ENCODE measurements at places on chromosomes 3 and 15.
A peak's percentile ranks its signal among the peaks of the same experiment; 100 is the strongest.

DNA sequence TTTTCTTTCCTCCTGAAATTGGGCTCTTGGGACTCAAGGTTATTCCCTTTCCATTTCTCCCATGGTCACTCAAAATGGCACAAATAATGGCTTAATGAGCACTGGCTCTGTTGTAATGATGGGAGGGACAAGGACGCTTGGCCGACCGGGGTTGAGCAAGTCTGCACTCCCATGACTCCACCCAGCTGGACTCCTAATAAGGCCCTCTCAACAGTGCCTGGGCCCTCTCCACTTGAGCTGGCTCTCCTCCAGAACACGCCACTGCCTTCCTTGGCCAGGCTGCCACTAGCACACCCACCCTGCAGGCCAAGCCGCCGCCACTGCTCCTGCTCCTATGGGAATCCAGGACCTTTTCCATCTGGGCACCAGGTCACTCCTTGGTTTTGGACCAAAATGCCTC is 42.3 kb downstream of the ADCY5 start:
- DNase-seq = no peak

DNA sequence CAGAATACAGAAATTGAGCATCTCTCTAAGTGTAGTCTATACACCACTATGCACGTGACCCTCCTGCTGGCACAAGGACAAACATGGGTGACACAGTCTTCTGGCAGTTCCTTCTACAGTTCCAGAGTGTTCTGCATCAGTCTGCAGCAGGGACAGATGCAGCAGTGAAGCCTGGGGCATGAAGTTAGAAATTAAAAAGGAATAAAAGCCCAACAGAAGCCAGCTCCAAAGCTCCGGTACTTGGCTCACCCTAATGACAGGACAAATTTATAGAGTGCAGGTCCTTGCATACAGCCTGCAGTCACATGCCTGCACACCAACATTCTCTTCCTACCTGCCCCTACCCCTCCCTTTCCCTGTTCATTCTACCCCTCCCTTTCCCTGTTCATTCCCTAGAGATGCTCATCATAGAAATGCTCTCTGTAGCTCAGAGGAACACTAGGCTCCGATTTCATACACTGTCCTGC is 15.0 kb downstream of the UACA start:
- no peak for DNase-seq

DNA sequence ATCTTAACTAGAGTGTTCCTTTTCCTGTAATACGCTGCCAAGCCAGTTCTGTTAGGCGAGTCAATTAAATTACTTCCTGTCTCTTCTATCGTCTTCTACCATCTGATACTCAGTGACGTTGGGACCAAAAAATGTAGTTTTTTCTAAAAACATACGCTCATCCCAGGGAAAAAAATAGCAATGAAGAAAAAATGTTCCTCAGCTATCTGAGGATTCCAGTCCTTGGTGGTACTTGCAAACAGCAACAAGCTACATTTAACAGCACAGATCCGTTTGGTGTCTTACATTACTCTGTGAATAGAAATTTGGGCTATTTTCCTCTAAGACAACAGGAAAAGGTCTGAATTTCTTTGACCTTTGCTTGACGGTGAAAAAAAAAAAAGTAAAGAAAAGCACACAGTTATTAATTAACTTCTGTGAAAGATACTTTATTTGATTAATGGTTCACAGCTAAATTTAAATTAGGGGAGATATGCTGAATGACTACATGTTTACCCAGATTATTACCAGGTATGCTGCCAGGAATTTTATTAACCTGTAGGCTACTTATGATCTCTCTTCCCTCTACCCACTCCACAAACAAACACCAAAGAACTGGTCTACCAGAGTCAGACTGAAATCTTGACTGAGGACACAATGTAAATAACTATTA is 254.4 kb upstream of the ZPLD1 start:
- DNase-seq = peak; percentile 79

DNA sequence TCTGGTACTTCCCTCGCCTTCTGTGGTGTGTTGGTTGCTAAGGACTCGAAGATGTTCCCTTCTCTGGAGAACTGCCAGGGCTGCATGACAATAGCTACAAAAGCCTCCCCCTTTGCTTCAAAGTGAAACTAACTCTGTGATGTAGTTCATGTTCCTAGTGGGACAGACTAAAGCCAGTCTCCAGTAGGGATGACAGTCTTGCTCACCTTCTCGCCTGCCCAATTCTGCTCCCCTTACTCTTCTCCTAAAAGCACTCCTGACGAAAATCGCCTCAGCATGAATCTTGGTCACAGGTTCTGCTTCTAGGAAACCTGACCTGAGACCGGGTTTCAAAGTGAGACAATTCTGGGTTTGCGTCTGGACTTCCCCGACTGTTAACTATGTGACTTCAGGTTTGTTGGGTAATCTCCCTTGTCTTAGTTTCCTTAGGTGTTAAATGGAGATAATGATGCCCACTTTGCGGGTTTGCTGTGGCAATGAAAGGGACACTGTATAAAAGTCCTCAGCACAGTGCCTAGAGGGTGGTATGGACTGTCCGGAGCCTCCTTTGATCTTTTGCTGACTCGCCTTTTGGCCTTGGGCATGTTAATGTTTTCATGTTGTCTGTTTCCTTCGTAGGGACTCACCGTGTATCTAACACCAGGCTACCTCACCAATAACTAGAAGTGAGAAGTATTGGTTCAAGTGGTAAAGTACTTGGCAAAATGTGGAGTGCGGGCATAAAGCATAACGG is 24.9 kb upstream of the THRB start:
- no peak for DNase-seq

DNA sequence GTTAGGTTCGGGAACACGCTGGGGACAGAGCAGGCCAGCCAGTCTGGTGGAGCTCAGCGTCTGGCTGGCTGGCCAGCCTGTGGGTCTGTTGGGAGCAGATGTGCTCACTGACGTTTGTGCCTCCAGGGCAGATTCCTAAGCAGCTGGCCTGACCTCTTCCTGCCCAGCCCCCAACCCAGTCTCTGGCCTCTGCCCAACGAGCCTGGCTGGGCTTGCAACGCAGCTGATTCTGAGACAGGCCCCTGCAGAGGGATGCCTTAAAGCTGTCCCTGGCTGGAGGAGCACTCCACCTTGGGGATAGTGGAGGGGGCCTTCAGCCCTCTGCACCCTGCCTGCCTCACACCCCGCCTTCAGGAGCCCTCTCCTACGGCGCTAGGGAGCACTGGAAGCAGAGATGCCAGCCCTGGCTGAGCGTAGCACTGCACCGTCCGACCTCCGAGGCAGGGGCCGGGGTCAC is 46.0 kb downstream of the KLF13 start:
- no peak for DNase-seq

DNA sequence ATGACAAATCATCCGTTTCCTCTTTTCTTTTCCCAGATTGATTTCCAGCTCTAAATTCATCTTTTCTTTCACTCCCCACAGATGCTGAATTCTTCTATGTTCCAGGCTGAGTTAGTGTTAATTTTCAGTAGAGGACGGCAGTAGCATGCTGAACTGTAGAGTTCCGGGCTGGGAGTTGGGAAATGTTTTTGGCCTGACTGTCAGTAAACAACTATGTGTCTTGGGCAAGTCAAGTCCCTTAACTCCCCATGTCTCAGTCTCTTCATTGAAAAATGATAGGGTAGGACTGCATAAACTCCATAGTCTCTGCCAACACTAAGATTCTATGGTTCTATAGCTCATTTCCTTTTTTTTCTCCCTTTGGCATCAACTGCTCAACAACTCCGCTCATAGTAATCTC is 333.9 kb downstream of the TIGIT start:
- DNase-seq = no peak

GRCh38 chr15:89231832-89232231 is 10.5 kb upstream of the RLBP1 start:
- no peak for DNase-seq

DNA sequence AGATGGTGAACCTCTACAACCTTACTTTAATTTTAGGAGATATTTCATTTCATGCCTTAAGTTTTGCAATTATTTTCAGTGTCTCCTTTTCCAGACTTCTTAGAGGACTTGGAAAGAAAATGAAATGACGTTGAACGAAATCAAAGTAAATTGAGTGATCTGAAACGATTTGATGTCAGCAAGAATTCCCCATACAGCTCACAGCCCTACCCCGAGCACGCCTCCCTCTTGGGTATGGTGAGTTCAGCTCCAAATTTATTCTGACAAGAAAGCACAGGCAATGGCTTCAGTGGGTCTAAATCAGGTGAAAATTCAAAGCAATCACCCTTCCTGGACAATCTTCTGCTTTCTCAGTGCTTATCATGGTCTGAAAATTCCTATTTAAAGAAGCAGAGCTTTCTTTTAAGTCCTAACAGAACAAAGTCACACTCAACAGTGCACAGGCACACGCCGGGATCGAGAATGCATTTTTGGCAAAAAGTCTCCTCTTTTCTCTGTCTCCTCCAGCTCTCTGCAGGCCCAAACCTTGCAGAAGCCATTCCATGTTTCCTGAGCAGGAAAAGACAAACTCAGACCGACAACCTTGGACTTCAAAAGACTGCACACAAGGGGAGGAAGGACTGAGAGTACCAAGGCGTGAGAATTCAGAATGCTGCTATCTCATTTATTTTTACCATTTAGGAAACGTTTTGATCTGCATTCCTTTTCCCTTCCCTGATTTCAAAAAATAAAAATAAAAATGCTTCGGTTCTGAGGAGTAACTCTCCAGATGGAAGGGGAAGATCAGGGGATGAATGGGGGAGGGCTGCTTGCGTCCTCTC is 72.0 kb downstream of the CCNL1 start:
- DNase-seq = no peak

DNA sequence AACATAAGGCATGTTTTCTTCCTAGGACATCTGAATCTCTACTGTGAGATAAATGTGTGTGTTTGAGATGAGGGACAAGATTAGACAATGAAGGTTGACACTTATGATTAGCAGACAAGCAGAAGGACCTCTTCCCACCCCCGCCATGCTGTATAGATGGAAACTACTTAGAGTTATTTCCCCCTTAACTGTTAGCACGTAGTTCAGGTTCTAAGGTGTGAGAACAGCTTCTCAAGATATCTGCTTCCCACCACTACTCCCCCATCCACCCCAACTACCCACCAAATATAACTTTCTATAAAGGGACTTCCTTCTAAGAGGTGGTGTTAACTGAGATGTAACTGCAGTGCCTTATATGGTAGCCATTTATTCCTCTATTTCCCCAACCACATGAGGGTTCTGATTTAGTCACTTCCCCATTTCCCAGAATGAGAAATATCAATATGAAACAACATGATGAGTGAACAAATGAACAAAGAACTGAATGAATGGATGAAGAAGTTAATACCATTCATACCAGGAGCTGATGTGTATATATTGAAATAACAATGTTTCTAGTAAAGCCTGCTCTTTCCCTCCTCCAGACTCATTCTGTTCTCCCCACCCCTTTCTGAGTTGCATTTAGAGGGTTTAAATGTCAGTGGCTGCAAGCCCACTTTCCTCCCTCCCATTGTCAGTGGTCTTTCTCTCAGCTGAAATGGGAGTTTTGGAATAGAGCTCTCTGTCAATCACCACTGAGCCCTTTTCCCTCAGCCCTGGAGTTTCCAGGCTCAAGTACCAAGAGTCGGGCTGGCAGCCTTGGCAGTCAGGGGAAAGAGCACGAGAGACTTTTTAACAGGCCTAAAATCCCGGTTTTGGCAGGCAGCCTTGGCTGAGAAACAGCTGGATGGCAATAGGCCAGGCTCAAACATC is 7.7 kb upstream of the RFTN1 start:
- no peak for DNase-seq

- no peak for DNase-seq
These were observed 727.1 kb downstream of the ROBO1 start for GRCh38 chr3:79040701-79041100.

DNA sequence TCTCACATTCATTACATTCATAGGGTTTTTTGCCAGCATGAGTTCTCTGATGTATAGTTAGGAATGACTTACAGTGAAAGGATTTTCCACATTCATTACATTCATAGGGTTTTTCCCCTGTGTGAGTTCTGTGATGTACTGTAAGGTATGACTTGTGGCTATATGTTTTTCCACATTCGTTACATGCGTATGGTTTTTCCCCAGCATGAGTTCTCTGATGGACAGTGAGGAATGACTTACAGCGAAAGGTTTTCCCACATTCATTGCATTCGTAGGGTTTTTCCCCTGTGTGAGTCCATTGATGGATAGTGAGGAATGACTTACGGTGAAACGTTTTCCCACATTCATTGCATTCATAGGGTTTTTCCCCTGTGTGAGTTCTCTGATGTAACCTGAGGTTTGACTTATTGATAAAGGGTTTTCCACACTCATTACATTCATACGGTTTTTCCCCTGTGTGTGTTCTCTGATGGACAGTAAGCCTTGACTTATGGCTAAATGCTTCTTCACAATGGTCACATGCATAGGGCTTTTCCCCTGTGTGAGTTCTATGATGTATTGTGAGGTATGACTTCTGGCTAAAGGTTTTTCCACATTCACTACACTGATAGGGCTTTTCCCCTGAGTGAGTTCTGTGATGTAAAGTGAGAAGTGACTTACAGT is 47.4 kb downstream of the ZNF717 start:
- DNase-seq = no peak

DNA sequence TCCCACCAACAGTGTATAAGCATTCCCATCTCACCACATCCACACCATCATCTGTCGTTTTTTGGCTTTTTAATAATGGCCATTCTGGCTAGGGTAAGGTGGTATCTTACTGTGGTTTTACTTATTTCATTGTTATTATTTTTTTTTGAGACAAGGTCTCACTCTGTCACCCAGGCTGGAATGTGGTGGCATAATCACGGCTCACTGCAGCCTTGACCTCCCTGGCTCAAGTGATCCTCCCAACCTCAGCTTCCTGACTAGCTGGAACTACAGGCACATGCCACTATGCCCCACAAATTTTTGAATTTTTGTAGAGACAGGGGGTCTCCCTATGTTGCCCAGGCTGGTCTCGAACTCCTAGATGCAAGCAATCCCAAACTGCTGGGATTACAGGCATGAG is 11.0 kb upstream of the CSRNP1 start:
- no peak for DNase-seq

DNA sequence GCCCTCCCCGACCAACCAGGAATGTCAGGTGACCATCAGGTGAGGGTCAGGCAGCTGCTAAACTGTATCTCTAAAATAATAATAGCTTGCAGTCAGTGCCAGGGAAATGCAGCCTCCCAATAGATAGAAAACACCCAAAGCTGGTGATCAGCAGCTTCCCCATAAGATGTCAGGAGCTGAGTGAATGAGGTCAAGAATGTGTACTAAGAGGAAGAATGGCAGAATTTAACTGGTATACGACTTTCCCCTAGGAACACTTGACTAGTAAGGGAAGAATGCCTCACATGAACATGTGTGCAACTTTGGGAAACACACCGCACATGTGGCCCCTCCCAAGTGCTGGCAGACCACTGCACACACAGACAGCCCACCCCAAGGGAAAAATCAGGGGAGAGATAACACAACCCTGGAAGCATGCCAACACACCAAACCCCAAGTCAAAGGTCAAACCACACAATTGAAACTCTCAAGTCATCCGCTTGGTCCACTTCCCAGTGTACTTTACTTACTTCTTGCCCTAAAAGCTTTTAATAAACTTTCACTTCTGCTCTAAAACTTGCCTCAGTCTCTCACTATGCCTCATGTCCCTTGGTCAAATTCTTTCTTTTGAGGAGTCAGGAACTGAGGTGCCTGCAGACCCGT is 806.5 kb downstream of the OTOL1 start:
- peak; percentile 42 for DNase-seq

GRCh38 chr15:83158393-83158792 is 49.2 kb downstream of the HDGFL3 start:
- no peak for DNase-seq
